ENCODE measurements at places on chromosomes 1 and 21. TPM values are rescaled to one million over a fixed set of nuclear protein-coding genes. Genes with fewer than 3 reads are reported as not detected.

GRCh38 chr1:102776071-102776470 lies 332.3 kb downstream of the COL11A1 start:
- no peak overlapping the region for H3K4me3 ChIP-seq
- H3K27me3 ChIP-seq = no peaks in the 10 kb centered on the region
- no peaks in the 10 kb centered on the region for H3K36me3 ChIP-seq
- no peak overlapping the region for H3K27ac ChIP-seq
- no peaks in the 10 kb centered on the region for H3K4me1 ChIP-seq

- peaks cover 29% of the 10 kb centered on the region for H3K4me1 ChIP-seq
- H3K4me3 ChIP-seq = no peak overlapping the region
- no peak for DNase-seq
- peaks cover 54% of the 10 kb centered on the region for H3K36me3 ChIP-seq
- no peak overlapping the region for H3K27ac ChIP-seq
Observed at GRCh38 chr21:32325706-32326105, 27.1 kb downstream of the MRAP start.

- H3K4me1 ChIP-seq = no peaks in the 10 kb centered on the region
- no peak for DNase-seq
- H3K27me3 ChIP-seq = no peaks in the 10 kb centered on the region
Observed at GRCh38 chr1:173467426-173467825, 9.7 kb upstream of the PRDX6 start.

DNA sequence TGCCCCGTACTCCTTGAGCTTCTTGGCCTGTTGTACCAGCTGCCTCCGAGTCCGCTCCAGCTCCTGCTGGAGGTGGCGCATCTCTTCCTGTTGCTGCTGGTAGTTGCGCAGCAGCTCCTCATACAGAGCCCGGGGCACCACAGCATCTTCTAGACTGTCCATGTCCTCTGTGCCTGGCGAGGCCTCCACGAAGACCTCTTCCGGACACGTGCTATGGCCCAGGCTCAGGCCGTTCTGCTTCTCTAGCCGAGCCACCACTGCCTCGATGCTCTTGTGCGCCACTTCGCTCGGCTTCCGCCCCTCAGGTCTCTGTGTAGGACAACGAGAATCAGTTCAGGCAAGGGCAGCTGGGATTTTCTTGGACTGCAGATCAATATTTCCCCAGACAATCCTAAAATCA lies 17.7 kb downstream of the BEND5 start:
- no peak overlapping the region for H3K27ac ChIP-seq
- H3K4me3 ChIP-seq = no peak overlapping the region
- peaks cover 15% of the 10 kb centered on the region for H3K4me1 ChIP-seq
- DNase-seq = no peak
- H3K36me3 ChIP-seq = no peaks in the 10 kb centered on the region
- H3K27me3 ChIP-seq = no peaks in the 10 kb centered on the region

DNA sequence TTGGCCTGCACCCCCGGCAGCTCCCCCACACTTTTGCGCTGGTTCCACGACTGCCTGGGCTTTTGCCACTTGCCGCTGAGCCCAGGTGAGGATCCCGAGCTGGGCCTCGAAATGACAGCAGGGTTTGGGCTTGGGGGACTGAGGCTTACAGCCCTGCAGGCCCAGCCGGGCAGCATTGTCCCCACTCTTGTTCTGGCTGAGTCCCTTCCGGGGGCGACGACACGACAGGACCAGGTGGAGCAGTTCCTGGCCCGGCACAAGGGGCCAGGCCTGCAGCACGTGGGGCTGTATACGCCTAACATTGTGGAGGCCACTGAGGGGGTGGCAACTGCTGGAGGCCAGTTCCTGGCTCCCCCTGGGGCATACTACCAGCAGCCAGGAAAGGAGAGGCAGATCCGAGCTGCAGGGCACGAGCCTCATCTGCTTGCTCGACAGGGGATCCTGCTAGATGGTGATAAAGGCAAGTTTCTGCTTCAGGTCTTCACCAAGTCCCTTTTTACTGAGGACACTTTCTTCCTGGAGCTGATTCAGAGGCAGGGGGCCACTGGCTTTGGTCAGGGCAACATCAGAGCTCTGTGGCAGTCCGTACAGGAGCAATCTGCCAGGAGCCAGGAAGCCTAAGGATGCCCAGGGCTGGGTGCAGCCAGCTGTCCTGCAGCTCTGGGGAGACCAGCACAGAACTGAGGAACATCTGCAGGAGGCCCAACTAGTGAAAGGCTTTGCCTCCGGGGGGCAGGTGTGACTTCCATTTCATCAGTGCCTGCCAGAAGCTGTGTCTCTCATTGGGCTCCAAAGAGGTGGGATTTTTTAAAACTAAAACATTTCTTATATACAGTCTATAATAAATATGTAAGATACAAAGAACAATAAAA lies 1.2 kb downstream of the HPDL start:
- peaks cover 22% of the 10 kb centered on the region for H3K36me3 ChIP-seq
- no peak overlapping the region for H3K4me3 ChIP-seq
- H3K27ac ChIP-seq = no peak overlapping the region
- no peak for DNase-seq

GRCh38 chr1:8560035-8560434 lies 242.1 kb downstream of the SLC45A1 start:
- no peak for DNase-seq
- no peak overlapping the region for H3K27ac ChIP-seq
- no peak overlapping the region for H3K4me3 ChIP-seq
- no peaks in the 10 kb centered on the region for H3K27me3 ChIP-seq
- H3K36me3 ChIP-seq = no peaks in the 10 kb centered on the region
- peaks cover 5% of the 10 kb centered on the region for H3K4me1 ChIP-seq

- H3K27me3 ChIP-seq = no peaks in the 10 kb centered on the region
- H3K27ac ChIP-seq = no peak within 1 kb of the TSS
- H3K4me3 ChIP-seq = peak within 1 kb of the TSS; percentile 77
- H3K36me3 ChIP-seq = no peaks in the 10 kb centered on the region
- H3K4me1 ChIP-seq = no peaks in the 10 kb centered on the region
- no peak for DNase-seq
Observed at GRCh38 chr1:28591708-28592320, at the start of gene RAB42. Gene RAB42, plus strand, starts transcription at chr1:28592265. Its CDS starts 247 bp downstream, at chr1:28592512.

DNA sequence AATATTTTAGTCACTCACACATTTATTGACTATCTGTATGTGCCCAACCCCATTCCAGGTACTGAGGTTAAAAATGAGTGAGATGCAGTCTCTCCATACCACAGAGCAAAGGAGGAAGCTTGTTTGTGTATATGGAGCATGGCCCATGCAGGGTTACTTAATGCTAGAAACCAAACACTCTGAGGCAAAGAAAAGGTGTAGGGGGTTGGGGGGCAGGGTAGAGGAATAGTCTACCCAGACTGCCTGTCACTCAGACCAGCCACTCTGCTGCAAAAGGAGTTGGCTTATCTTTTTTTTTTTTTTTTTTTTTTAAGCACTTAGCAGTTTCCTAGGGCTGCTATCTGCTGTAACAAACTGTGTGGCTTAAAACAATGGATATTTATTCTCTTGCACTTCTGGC lies 19.8 kb downstream of the PGM1 start:
- H3K4me1 ChIP-seq = peaks cover 13% of the 10 kb centered on the region
- DNase-seq = no peak
- no peak overlapping the region for H3K27ac ChIP-seq
- no peaks in the 10 kb centered on the region for H3K27me3 ChIP-seq

- no peak for DNase-seq
- H3K4me1 ChIP-seq = no peaks in the 10 kb centered on the region
- no peak overlapping the region for H3K27ac ChIP-seq
- H3K27me3 ChIP-seq = no peaks in the 10 kb centered on the region
Observed at GRCh38 chr1:196373798-196374197, 234.4 kb downstream of the KCNT2 start.

DNA sequence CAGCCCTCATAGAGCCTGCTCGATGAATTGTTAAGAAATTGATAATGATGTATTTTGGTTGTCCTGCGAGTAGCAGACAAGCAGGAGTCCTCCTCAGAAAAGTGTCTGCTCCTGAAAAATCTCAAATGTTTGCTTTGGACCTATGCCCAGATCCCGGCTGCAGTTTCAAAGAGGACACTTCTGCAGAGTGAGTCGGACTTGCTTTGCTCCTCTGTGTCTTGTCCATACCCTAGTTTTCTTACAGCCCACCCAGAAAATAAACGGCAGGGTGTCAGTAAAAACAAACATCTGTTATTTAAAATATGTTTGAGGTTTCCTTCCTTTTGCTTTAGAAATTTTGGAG lies 2.8 kb downstream of the S100A10 start:
- H3K4me3 ChIP-seq = no peak overlapping the region
- peak; percentile 44 for DNase-seq
- no peaks in the 10 kb centered on the region for H3K27me3 ChIP-seq
- H3K4me1 ChIP-seq = peaks cover 48% of the 10 kb centered on the region
- H3K27ac ChIP-seq = no peak overlapping the region
- no peaks in the 10 kb centered on the region for H3K36me3 ChIP-seq

DNA sequence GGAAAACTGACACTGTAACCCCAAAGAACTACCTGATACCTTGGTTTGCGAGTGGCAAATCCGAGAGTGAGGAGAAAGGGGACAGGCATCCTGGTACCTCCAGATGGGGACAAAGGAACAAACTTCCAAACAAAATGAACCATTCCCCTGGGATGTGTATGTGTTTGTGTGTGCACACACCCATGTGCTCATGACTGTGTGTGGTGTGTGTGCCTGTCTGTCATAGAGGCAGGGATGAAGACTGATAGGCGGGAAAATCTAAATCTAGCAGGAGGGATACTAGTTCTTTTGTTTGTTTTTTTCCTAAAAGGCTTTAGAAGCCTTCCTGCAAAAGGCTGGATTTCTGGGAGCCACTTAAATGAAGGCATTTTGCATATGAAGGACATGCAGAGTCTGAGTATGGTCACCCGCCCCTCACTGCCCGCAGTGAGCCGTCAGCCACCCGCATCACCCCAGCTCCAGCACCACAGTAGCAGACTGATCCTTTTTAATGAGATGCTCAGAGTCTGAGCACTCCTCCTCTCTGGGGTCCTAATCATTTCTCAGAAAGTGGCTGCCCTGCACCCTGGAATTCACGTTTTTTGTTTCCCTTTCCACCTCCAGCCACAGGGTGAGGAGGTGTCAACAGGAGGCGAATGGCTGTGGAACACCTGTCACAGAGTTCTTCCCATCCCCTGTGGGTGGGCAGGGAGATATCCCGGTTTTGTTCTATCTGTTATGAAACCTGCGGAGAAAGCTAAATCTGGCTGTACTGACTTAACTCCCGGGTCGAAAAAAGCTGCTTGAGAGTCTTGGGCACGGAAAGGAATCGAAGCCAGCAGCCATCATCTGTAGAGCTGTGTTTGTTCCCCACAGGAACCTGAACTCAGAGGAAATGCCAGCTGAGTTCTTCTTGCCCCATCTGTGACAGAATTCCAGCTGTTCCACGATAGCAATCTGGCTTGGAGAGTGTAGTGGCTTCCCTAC lies 34.9 kb downstream of the UTP25 start:
- H3K4me3 ChIP-seq = no peak overlapping the region
- no peaks in the 10 kb centered on the region for H3K4me1 ChIP-seq
- DNase-seq = no peak
- H3K27me3 ChIP-seq = no peaks in the 10 kb centered on the region
- H3K36me3 ChIP-seq = no peaks in the 10 kb centered on the region

GRCh38 chr21:39644062-39644560 lies 31.4 kb downstream of the B3GALT5 start:
- DNase-seq = no peak
- H3K27ac ChIP-seq = no peak overlapping the region
- H3K27me3 ChIP-seq = peaks cover 4% of the 10 kb centered on the region
- H3K4me1 ChIP-seq = no peaks in the 10 kb centered on the region
- H3K4me3 ChIP-seq = no peak overlapping the region

- H3K4me1 ChIP-seq = peaks cover 8% of the 10 kb centered on the region
- H3K27ac ChIP-seq = no peak overlapping the region
- no peaks in the 10 kb centered on the region for H3K36me3 ChIP-seq
- DNase-seq = no peak
Observed at GRCh38 chr1:245869847-245870246, 637.2 kb downstream of the SMYD3 start.

- H3K27ac ChIP-seq = no peak overlapping the region
- H3K4me3 ChIP-seq = no peak overlapping the region
- no peaks in the 10 kb centered on the region for H3K27me3 ChIP-seq
- H3K36me3 ChIP-seq = no peaks in the 10 kb centered on the region
- DNase-seq = no peak
Observed at GRCh38 chr1:168792592-168793125, 63.7 kb upstream of the DPT start.

DNA sequence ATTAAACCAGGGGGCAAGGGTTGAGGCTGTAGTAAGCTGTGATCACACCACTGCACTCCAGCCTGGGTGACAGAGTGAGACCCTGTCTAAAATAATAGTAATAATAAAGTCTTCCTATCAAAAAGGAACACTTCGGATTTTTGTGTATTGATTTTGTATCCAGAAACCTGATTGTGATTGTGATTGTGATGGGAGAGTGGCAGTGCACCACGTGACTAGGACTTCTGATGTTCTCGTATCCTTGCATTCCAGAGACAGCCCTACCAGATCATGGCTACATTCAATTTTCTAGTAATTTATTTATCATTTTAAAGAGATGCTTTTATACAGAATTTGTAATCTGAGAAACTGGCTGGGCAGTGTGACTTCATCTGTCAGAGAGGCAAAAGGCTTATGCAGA lies 2.6 kb upstream of the KIF1B start:
- H3K36me3 ChIP-seq = no peaks in the 10 kb centered on the region
- no peak overlapping the region for H3K27ac ChIP-seq
- H3K4me3 ChIP-seq = no peak overlapping the region
- H3K4me1 ChIP-seq = peaks cover 10% of the 10 kb centered on the region

DNA sequence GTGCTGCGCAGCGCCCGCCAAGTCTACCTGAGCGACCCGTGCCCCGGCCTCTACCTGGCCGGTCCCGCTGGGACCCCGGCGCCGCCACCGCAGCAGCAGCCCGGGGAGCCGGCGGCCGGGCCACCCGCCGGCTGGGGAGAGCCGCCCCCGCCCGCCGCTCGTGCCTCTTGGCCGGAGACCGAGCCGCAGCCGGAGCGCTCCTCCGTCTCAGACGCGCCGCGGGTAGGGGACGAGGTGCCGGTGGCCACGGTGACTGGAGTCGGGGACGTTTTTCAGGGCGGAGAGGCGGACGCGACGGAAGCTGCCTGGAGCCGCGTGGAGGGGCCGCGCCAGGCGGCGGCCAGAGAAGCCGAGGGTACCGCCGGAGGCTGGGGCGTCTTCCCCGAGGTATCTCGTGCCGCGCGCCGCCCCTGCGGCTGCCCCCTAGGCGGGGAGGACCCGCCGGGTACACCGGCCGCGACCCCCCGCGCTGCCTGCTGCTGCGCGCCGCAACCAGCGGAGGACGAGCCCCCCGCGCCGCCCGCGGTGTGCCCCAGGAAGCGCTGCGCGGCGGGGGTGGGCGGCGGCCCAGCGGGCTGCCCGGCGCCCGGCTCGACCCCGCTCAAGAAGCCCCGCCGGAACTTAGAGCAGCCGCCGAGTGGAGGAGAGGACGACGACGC lies 646 bp downstream of the IER5 start:
- DNase-seq = peak; percentile 59
- no peaks in the 10 kb centered on the region for H3K27me3 ChIP-seq

The C1orf210 gene
- total RNA-seq = not detected

The EDEM3 gene
- 43.9 TPM for total RNA-seq

The RUNX3 gene
- total RNA-seq = 3.5 TPM

The CAPN8 gene
- total RNA-seq = 1.4 TPM

The GLRX2 gene
- total RNA-seq = 16.6 TPM

The SLC2A5 gene
- total RNA-seq = 0.50 TPM

The DNASE2B gene
- total RNA-seq = 0.39 TPM

The OR2T35 gene
- total RNA-seq = not detected
